ENCODE measurements at places on chromosomes 1 and 21. TPM values are rescaled to one million over a fixed set of nuclear protein-coding genes. Genes with fewer than 3 reads are reported as not detected.

DNA sequence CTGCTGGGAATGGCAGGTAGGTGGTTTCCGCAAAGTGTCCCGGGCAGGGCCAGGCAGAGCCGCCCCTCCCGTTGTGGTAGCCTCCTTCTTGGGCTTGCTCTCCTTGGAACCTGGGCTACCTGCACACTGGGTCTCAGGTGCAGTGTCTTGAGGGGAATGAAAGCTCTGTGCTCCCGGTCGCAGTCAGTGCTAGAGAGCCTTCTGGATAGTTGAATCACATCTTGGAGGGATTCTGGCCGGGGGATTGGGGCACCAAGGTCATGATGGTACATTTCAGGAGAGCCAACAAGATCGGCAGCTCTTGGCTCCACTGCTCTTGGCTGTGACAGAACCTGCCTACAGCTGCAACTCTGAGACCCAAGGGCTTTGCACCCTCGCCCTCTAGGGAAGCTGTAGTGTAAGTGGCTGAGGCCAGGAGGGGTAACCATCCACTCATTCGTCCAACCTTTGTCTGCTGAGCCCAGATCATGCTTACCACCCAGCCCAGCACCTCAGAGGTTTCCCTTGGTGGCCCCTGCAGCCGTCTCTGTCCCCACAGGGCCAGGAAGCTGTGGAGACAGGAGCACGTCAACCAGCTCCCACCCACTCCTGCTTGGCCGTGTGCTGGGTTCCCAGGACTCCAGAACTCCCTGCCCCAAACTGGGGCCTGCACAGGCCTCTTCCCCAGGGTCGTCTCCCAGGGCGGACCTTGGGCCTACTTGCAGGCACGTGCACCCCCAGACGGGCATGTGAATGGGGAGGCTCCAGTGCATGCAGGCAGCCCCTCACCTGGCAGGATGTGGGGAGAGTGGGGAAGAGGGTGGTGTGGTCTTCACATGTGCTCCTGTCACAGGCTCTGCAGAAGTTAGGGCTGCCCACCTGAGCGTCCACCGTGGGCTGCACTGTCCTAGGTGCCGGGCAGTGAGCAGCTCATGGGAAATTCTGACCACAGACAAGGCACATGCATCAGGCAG is 40.0 kb downstream of the NTPCR start:
- DNase-seq: no peak

Gene S100A7A
- total RNA-seq: not detected

Gene TAL1
- total RNA-seq: not detected

- DNase-seq: no peak
Observed at GRCh38 chr1:58454807-58455206, 91.7 kb downstream of the OMA1 start.

- no peak for DNase-seq
Observed at GRCh38 chr1:63368131-63368530, 704 bp downstream of the ALG6 start.

- no peak for DNase-seq
Observed at GRCh38 chr1:116379057-116379630, 6.1 kb downstream of the ATP1A1 start.
